GF-D8 (cell line): ENCODE measurements at places on chromosomes 1 and 21.

DNA sequence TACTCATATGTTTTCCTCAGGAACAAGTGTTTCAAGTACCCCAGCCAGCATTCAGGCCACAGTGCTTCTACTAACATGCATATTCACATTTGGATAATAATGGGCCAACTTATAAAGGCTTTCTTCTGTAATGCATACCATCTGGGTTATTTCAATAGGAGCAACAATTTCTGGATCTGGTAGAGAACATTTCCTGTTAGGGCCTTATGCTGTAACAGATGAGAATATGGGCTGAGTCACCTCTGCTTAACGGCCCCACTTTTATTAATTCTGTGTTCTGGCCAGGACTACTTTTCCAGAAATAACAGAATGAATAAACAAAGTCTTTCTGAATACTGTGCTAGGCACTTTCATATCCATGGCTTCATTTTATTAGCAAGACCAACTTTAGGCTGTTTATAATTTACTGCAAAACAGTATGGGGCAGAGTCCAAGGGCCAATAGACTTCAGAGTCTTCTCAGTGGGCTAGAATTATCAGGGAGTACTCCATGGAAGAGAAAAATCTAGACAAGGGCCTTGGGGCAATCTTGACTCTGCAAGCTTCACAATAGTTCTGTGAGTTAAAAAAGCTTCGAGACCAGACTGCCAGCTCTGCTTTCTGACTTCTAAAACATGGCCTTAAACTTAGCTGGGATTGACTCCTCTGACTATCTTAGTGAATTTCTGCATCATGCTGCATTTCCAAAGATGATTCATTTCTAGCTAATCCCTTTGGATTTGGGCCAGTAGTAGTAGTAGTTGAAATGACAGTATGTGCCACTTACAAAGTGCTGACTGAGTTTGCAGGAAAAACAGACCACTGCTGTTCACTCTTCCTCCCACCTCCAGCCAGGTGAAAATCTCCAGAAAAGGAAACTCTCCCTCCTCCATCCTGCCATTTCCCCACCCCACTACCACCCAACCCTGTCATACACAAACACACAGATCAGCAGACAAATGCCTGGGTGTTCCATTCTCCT is 8.2 kb upstream of the SSX2IP start:
- DNase-seq: no peak

- DNase-seq: no peak
These were observed 178.9 kb downstream of the PDE4B start for GRCh38 chr1:65971547-65971946.

GRCh38 chr21:36881228-36881627 is 85.2 kb downstream of the HLCS start:
- no peak for DNase-seq

- no peak for DNase-seq
These were observed 15.2 kb downstream of the RIPK4 start for GRCh38 chr21:41751611-41752011.

GRCh38 chr1:216710055-216710454 is 13.2 kb downstream of the ESRRG start:
- DNase-seq: no peak
